ENCODE measurements at places on chromosomes 2 and 18. TPM values are rescaled to one million over a fixed set of nuclear protein-coding genes. Genes with fewer than 3 reads are reported as not detected.

The ANKRD30BL gene
- total RNA-seq: 0.67 TPM

The RNF152 gene
- total RNA-seq: 21.4 TPM

The LHCGR gene
- 0.94 TPM for total RNA-seq

The LCT gene
- total RNA-seq: not detected

The SLC16A14 gene
- 1.9 TPM for total RNA-seq

The CENPO gene
- 4.2 TPM for total RNA-seq

The IFIH1 gene
- total RNA-seq: 21.4 TPM

The GAL3ST2 gene
- not detected for total RNA-seq

The TFPI gene
- 56.7 TPM for total RNA-seq

The FAP gene
- total RNA-seq: 10.1 TPM

The OST4 gene
- 235 TPM for total RNA-seq

The RAMP1 gene
- 4.2 TPM for total RNA-seq

The AMER3 gene
- total RNA-seq: 0.08 TPM

The RAD51AP2 gene
- not detected for total RNA-seq

The TUBB6 gene
- 91.9 TPM for total RNA-seq

The HOXD9 gene
- total RNA-seq: 3.9 TPM

The ALPI gene
- total RNA-seq: not detected

The CCDC195 gene
- not detected for total RNA-seq

The PELI1 gene
- total RNA-seq: 12.8 TPM

The SLC14A1 gene
- total RNA-seq: 20.5 TPM

The SLC9A4 gene
- not detected for total RNA-seq

The CD8A gene
- 1.2 TPM for total RNA-seq

The MARS2 gene
- 7.1 TPM for total RNA-seq

The TLX2 gene
- total RNA-seq: not detected

The ACADL gene
- total RNA-seq: 126 TPM

The LOXL3 gene
- total RNA-seq: 5.6 TPM

The NMUR1 gene
- total RNA-seq: 0.67 TPM

The FRZB gene
- 4.8 TPM for total RNA-seq

The SALL3 gene
- 0.11 TPM for total RNA-seq

The AQP12A gene
- total RNA-seq: not detected

The FOXD4L1 gene
- total RNA-seq: 2.0 TPM

The MOCOS gene
- total RNA-seq: 0.54 TPM

The ANKRD62 gene
- total RNA-seq: not detected

The NT5C1B gene
- total RNA-seq: not detected

The IL36A gene
- not detected for total RNA-seq

The ZNF396 gene
- 9.4 TPM for total RNA-seq

The C1GALT1C1L gene
- total RNA-seq: 1.1 TPM

The ANKAR gene
- total RNA-seq: 40.2 TPM

The MYO5B gene
- total RNA-seq: 101 TPM

The LAMA1 gene
- 4.2 TPM for total RNA-seq

The FOXI3 gene
- not detected for total RNA-seq

The DUSP19 gene
- 3.2 TPM for total RNA-seq

The CYP27A1 gene
- 26.8 TPM for total RNA-seq

The IKZF2 gene
- 25.3 TPM for total RNA-seq

The TCF7L1 gene
- 12.1 TPM for total RNA-seq

The COL4A3 gene
- total RNA-seq: 63.8 TPM

The FBXO15 gene
- total RNA-seq: 0.54 TPM
